ENCODE measurements at places on chromosomes 16 and 17.

DNA sequence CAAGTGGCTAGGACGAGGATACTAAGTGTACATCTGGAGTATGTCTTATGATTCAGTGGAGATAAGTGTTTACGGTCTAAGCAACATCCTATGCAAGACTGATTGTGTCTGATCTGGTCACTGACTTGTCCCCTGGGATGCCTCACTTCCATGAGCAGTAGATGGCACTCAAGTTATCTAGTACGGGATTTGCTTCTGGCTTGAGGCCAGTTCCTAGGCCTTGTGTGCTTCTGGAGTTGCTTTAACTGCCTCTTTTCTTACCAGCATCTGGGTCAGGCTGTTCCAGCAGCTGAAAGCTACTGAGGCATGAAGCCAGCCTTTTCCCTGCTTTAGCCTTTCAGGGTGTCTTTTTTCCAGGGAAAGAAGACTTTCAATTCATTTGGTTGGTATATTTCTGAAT, 23.0 kb downstream of the SUPT6H start:
- DNase-seq, result no peak

DNA sequence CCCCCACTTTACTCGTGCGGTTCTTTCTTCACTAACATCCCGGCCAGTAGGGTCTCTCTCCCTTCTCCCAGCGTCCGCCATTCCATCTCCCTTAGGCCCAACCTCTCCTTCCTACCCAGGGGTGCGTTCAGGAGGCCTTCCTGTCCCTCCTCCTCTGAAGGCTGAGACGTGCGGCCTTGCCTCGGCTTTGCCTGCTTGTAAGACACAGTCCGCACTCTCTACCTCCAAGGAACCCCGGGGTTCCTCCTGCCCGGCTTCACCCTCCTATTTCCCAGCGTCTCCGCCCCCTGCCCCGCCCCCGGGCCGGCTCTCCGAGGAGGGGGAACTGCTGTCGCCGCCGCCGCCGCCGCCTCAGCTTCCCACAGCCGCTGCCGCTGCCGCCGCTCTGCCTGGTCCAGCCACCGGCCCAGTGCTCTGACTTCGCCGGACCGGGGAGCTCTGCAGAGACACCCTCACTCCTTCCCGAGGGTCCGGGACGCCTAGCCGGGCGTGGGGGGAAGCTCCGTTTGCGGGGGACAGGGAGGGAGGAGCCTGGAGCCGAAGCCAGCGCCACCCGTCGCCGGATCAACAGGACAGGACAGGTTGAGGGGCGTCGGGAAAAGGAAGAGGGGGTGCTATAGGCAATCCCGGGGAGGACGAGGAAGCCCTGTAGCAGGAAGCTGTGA, 1.2 kb upstream of the FGF11 start:
- DNase-seq, result no peak

DNA sequence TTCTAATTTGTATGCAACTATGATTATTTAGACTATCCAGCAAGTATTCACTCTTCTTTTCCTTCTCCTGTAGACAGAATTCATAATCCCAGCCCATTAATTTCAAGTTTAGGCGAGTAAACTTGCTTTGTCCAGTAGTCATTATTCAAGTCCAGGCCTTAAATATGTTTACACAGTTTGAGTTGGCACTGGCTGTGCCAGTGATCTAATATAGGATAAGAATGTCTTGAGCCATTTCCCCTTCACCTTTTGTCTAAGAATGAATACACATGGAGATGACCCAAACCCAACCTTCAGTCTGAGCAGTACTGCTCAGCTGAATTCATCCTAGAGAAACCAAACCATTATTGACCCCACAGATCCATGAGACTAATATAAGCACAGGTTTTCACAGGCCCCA, 930.4 kb upstream of the CDH8 start:
- DNase-seq, result no peak

- DNase-seq, result no peak
Measured at GRCh38 chr17:31573047-31573446, 181.6 kb downstream of the RAB11FIP4 start.
